AG04450 (cell line): ENCODE measurements at places on chromosomes 12 and 14.

DNA sequence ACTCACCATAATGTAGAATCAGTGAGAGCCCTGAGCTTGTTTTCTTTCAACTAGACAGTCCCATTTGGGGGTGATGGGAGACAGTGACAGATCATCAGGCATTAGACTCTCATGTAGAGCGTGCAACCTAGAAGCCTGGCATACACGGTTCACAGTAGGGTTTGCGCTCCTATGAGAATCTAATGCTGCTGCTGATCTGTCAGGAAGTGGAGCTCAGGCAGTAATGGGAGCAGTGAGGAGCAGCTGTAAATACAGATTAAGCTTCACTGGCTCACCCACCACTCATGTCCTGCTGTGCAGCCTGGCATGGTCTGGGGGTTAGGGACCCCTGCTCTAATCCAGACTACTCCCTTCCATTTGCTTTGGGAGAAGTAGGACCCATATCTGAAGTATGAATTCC lies 55.6 kb downstream of the FNTB start:
- DNase-seq: no peak

GRCh38 chr14:100589760-100590469 lies 2.7 kb upstream of the BEGAIN start:
- DNase-seq: no peak

DNA sequence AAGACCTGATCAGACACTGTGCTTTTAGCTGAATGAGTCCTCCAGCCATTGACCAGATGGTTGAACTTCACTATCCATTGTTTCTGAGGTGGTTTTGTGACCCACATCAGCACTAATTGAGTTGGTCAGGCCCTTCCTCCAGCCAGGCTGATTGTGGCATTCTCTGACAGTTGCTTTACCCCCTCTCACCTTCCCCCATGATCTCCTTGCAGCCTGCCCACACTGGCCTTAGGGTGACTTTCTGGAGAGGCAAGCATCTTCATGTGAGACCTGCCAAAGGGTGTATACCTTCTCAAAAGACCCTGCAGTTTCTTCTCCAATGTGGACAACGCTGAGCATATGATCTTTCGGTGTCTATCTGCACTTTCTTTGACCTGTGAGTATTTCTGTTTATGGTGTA lies 83.9 kb downstream of the GPATCH2L start:
- no peak for DNase-seq

DNA sequence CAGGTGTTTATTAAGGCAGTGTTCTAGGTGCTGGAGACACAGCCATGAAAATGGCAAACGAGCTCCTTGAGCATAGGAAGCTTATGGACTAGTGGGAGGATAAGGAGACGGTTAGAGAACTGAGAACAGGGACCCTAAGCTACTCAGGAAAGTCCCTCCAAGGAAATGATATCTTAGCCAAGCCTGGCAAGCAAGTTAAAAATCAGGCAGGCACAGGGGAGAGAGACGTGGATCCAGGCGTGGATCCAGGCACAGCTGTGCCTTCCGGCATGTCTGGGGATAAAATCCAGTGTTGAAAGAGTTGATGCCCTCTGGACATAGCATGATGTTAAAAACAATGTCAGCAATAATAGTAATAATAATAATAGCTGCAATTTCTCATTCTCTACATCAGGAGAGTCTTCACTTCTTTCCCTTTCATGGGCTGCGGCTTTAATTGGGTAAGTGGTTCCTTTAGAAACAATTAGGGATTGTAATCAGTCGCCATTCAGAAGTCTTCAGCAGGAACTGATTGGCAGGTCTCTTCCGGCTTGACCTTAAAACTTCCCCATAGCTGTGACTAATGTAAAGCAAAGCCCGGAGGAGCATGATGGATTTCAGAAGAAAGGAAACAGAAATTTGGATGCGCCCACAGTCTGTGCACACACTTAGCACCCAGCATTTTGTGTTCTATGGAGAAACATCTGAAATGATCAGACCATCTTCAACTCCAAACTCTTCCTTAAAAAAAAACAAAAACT lies 230.2 kb downstream of the SLC41A2 start:
- no peak for DNase-seq

DNA sequence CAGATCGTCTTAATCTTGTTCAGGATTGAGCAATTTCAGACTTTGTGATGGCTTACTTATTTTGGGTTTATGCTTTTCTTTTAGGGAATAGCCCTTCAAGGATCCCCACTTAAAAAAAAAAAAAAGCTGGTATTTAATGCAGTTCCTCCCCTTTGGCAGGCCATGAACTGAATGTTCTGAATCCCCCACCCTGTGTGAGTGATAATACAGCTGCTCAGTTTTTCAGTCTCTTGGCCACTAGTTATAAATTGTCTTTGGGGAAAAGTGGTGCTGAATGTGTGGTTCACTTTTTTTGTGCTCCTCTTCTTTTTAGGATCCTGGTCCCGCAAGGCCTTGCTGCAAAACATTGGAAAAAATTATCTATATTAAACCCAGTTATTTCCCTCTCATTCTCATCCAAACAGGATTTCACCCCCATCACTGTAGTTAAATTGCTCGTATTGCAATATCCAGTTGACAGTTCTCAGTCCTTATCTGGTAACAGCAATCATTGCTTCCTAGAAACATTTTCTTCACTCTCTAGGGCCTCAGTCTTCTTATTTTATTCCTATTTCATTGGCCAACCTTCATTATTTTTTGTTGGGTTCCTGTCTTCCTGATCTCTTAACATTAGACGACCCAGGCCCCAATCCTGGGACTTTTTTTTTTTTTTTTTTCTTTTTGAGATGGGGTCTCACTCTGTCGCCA lies 73.1 kb upstream of the PAWR start:
- no peak for DNase-seq

- DNase-seq: no peak
Measured at GRCh38 chr12:106160915-106161314, 22.2 kb upstream of the NUAK1 start.

DNA sequence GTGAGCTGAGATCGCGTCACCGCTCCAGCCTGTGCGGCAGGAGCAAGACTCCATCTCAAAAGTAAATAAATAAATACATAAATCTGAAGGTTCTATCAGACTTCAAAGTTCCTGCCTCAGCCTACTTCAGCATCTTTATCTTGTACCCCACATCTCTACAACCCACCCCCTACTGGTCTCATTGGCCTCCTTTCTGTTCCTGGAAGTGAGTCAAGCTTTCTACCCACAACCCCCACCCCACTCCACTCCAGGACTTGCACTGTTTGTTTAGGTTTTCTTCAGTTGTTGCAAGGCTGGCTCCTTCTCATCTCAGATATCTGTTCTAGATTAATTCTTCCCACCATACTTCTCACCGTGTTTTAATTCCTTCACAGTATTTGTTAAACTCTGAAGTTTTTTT lies 714 bp upstream of the PSMC6 start:
- DNase-seq: no peak

DNA sequence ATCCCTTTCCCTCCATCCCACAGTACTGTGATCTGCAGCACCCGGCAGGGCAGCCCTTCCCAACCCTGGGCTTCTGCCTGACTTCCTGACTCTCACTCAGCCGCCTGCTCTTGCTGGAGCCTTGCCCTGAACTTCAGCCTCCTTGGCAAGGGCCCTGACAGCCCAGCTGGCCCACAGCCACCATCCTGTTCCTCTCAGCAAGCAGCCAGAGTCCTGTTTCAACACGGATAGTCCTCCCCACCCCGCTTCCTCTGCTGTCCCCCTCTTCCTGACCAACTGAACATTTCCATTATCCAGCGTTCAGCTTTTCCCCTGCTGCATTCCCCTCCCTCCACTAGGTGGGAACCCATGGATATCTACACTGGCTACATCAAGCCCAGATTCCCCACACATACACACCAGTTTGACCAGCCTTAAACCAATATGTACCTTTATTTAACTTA lies 74.0 kb upstream of the MDM1 start:
- peak; percentile 65 for DNase-seq

GRCh38 chr12:22121224-22121623 lies 75.2 kb downstream of the CMAS start:
- no peak for DNase-seq

- DNase-seq: no peak
Measured at GRCh38 chr14:69882116-69882864, 3.1 kb downstream of the SMOC1 start.

DNA sequence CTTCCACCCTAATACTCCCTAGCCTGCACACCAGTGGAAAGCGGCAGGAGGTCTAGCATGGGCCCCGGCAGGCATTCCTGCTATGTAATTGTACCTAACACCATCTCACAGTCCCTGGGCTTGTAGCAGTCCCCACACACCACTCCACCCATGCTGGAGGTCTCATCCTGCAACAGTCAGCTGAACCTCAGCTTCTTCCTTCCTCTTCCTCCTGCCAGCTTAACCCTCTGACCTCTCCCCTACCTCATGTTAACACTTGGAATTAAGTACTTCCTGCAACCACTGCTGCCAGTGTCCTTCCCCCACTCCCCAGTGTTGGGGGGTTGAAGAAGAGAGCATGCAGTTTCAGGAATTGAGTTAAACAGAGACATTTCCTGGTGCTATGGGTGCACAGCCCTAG lies 7.6 kb downstream of the ADCY4 start:
- no peak for DNase-seq

GRCh38 chr12:79380402-79380801 lies 310.4 kb downstream of the PAWR start:
- DNase-seq: no peak

DNA sequence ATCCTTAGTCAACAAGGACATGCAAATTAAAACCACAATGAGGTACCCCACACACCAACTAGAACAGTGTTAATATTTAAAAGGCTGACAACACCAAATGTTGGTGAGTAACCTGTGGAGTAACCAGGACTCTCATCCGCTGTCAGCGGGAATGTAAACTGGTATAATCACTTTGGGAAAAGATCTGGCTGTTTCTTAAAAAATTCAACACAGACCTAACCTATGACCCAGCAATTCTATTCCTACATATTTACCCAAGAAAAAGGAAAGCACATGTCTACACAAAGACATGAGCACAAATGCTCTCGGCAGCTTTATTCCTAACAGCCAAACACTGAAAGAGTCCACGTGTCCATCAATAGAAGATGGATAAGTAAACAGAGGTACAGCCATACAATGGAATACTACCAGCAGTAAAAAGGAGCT lies 26.6 kb downstream of the NRDE2 start:
- no peak for DNase-seq

DNA sequence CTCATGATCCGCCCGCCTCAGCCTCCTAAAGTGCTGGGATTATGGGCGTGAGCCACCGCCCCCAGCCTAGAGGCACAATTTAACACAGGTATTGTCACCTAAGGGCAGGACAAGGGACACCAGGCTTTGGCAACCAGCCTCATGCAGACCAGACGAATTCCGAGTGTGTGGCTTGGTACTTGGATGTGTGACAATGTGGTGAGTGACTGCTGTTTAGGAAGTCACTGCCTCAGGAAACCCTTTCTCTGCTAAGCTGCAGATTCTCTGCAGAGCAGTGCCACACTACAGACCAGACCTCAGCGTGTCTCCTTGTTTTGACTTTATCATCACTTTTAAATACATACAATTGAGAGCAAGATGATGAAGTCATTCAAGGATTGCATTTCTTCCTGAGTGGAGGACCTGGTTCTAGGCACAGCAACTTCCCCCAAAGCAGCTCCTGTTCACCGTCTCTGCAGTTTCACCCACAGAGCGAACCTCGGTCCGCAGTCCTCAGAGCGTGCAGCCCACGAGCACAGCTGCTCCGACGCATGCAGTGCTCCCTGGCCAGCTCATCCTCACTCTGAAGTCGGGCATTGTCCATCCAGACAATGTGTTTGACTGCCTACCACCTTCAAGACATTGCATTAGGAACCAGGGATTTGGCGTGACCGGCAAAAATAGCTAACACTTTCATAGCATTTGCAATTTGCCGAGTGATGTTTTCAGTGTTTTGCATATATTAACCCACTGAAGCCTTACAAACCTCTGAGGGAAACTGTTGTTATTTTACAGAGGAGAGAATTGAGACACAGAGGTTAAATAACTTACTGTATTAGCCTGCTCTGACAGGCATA lies 235.2 kb downstream of the CHST11 start:
- no peak for DNase-seq

DNA sequence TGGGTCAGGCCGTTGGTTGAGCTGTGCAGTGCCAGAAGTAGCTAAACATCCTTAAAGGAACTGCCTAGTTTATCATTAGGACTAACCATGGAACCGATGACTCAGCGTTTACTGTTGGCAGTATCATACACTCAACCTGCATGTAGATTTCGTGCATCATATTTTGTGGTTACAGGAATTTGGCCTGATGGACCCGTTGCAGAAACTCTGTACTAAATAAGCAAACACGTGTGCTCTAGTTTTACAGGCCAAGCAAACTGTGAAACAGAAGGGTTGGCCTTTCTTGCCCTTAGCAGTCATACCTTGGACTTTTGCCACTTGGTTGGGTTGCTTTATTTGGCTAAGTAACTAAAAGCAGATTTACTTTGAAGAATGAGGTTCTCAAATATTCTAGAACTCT lies 35.6 kb downstream of the DGLUCY start:
- DNase-seq: peak; percentile 99

DNA sequence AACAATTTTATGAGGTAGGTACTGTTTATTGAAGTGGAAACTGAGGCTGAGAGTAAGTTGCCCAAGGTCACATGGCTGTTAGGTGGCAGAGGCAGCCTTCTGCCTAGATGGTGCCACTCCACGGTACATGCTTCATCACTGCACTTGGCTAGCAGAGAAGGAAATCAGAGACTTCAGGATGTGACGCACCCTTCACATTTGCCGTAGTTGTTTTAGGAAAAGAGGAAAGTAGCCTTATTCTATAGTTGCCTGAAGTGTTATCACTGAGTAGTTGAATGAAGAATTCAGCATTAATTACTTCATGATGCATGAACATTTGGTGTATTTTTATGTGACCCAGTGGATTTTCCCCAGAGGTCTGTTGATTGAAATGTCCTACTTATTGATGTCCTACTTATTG lies 55.7 kb downstream of the ERC1 start:
- DNase-seq: no peak

DNA sequence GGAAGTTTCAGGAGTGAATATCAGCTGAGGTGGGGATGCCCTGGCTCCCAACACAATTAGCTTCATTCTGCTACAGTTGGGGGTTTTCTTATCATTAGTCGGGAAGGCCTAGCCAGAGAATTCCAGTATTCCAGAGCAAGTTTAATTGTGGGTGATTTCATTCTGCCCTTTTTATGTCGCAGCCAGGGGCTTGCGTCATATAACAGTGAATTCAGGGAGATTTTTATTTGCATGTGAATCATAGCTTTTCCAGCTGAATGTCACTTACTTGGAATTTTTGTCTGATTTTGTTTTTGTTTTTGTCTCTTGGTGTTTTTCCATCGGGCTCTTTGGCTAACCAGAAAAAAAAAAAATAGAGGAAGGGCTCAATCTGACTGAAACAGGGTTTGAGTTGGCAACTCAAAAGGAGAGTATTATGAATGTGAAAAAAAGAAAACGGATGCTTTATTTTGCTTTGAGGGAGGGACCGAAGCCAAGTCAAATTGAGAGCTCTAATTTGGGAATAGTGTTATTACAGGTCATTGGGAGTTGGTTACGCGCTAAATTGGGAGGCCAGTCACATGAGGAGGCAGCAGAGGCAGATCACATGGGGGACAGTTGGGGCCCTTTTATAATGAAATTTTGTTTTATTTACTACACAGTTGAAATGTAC lies 119.4 kb downstream of the SAMD4A start:
- peak; percentile 47 for DNase-seq
